ENCODE measurements at places on chromosomes 2 and 18.

DNA sequence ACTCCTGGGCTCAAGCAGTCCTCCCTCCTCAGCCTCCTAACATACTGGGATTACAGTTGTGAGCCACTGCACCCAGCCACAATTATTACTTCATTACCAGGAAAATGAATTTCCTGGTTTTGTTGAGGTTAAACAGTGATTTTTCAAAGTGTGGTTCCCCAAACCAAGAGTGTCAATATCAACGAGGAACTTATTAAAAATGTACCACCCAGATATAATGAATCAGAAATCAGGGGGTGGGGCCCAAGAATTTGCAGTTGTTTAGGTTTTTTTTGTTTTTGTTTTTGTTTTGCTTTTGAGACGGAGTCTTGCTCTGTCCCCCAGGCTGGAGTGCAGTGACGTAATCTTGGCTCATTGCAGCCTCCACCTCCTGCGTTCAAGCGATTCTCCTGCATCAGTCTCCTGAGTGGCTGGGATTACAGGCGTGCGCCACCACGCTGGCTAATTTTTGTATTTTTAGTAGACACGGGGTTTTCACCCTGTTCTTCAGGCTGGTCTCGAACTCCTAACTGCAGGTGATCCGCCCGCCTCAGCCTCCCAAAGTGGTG is 94.1 kb downstream of the WDSUB1 start:
- no peak for DNase-seq

DNA sequence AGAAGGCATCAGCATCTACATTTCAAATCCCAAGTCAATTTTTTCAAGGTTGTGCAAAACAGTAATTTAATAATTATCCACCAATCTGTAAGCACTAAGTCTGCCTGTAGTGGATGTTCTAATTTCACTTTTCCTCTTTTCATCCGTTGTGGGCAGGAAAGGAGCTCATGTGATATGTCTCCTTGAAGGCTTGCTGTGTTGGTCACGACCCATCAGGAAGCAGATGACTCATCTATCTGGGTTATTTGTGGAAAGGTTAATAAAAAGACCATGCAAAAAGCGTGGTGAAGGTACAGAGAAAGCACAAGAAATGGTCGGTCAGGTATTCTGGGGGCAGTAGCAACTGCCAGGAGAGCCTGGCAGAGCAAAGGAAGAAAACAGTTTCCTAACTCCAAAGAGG is 476.7 kb upstream of the RAB6C start:
- no peak for DNase-seq

DNA sequence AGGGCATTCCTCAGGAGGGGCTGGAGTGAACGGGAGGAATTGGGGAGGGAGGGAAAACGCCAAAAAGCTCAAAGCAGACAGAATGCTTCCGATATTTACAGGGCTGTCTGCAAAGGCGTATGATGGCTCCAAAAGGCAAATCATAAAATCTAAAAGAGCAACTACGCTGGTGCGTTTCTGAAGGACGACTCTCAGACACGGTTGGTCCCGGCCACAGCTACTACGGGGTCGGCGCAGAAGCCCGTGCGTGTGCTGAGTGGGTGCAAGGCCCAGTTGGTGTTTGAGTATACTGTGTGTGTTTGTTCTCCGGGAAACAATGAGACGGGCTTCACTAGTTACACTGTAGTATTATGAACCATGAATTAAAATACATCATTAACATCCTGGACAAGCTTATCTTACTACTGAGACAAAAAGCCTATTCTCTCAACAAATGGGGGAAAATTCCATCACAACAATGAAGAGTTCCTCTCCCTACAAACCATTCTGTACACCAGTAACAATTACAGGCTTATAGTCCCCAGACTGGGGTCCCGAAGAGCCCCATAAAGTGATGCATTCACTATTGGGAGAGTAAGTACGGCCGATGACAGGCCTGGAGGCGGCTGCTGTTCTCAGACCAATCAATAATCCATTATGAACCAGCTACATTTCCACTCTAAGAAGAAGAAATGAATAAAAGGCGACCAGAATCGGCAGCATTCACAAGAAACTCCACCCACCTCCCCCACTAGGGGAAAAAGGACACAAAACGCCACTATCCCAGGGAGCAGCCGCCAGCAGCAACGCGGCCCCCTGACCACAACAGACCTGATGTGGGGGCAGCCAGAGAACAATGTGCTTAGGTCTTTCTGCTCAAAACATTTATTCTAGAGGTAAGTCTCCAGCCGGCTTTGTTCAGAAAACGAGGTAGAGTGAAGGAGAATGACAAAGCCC is 43.4 kb downstream of the ZNF516 start:
- DNase-seq, result peak; percentile 39

DNA sequence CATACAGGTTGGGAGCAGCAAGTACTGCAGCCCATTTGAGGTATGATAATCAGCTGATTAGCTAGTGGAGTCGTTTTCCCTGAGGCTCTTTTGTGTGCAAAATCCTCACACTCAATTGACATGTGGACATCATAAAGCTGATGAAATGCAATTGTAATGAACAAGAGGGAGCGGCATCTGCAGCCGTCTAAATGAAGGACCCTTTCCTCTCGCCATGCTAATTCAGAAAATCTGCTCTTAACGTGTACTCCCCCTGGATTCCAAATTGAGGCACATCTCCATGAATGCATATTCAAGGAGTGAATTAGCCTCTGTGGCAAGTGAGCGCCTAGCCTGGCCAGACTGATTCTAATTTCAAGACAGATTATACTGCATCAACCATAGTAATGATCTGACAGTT is 260.9 kb upstream of the ATP5MC3 start:
- no peak for DNase-seq

DNA sequence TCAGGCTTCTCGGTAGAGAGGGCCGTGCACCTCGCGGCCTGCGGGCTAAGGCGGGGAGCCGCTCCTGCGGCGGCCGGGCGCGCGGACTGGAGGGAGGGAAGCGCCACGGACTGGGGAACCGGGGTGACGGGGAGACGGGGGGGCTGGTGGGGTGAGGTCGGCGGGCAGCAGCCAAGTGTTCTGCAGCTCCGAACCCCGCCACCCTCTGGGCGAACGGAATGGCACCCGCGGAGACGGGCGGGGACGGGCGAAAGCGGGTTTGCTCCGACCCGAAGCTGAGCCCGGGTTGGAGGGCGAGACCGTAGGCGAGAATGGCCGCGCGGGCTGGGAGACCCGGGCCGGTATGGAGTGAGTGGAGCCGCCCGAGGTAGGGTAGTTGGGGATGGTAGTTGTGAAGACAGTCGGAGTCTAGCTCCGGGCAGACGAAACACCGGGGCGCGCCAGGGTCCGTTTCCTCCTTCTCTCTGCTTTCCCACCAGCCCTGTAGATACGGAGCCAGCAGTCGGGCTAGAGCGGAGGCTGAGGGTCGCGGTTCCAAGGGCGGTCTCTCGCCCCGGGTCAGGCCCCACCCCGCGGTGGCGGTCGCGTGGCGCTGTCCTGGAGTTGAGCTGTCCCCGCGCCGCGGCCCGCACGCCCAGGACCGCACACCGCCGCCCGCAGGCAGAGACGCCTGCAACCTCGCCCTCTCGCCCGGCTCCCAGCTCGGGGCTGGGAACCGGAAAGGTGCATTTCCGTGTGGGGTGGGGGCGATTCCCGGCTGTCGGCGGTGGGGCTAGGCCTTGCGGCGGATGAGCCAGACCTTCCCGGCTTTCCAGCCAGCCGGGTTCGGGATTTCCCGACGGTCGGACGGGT is 160.3 kb upstream of the SIX2 start:
- no peak for DNase-seq

GRCh38 chr2:44715671-44716081 is 225.8 kb upstream of the SIX3 start:
- DNase-seq, result no peak

GRCh38 chr2:174784316-174784715 is 20.0 kb upstream of the CHRNA1 start:
- DNase-seq, result no peak

GRCh38 chr2:140178234-140178633 is 1398.0 kb upstream of the NXPH2 start:
- DNase-seq, result no peak

GRCh38 chr2:204175552-204176271 is 239.1 kb downstream of the ICOS start:
- no peak for DNase-seq

GRCh38 chr2:241053576-241054251 is 48.4 kb downstream of the MTERF4 start:
- DNase-seq, result no peak

DNA sequence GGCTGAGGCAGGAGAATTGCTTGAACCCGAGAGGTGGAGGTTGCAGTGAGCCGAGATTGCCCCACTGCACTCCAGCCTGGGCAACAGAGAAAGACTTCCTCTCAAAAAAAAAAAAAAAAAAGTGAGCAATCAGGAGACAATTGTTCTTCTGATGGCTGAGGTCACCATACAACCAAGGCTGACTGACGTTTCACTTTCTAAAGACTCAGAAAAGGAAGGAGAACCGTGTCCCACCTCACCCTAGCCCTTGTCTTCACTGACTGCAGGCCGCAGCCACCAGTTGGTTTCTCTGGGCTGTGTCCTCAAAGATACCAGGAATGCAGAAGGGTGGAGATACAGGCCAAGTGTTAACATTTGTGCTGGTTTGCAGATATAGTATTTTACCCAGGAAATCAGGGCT is 7.7 kb upstream of the SLC35F6 start:
- no peak for DNase-seq

DNA sequence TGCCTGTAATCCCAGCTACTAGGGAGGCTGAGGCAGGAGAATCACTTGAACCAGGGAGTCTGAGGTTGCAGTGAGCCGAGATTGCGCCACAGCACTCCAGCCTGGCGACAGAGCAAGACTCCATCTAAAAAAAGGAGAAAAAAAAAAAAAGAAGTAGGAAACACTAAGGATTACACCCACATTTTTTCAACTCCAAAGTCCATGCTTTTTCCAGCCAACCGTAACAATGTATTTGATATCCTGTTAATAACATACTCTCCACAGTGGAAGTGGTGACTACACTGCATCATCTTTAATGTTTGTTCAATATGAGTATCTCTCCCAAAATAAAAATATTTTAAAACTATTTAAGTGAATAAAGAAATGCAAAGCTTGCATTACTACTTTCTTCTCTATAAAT is 481.6 kb upstream of the ACVR2A start:
- no peak for DNase-seq

- no peak for DNase-seq
Observed at GRCh38 chr2:30915486-30915885, 108.2 kb upstream of the CAPN13 start.

GRCh38 chr2:95264624-95265023 is 9.6 kb upstream of the PROM2 start:
- peak; percentile 34 for DNase-seq

DNA sequence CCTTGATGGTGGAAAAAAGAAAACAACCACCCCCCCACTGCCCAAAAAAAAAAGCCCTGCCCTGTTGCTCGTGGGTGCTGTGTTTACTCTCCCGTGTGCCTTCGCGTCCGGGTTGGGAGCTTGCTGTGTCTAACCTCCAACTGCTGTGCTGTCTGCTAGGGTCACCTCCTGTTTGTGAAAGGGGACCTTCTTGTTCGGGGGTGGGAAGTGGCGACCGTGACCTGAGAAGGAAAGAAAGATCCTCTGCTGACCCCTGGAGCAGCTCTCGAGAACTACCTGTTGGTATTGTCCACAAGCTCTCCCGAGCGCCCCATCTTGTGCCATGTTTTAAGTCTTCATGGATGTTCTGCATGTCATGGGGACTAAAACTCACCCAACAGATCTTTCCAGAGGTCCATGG is 28.0 kb downstream of the MAL start:
- no peak for DNase-seq

- no peak for DNase-seq
Observed at GRCh38 chr2:236302555-236302954, 38.3 kb upstream of the ASB18 start.

DNA sequence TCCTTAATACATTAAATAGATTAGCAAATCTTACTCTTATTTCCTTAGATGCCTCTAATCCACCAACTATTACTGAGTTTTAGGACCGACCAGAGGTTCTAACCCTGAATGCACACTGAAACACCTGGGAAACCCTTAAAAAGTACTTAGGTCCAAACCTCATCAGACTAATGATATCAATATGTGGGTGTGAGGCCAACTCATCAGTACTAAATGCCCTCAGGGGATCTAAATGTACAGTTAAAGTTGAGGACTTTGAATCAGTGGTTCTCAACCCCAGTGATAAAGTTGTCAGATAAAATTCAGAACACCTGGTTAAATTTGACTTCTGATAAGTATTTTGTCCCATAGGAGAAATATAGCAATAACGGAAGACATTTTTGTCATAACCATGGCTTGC is 20.9 kb downstream of the MMADHC start:
- no peak for DNase-seq

- no peak for DNase-seq
Observed at GRCh38 chr18:64718808-64719207, 569.9 kb upstream of the LINC00305 start.

DNA sequence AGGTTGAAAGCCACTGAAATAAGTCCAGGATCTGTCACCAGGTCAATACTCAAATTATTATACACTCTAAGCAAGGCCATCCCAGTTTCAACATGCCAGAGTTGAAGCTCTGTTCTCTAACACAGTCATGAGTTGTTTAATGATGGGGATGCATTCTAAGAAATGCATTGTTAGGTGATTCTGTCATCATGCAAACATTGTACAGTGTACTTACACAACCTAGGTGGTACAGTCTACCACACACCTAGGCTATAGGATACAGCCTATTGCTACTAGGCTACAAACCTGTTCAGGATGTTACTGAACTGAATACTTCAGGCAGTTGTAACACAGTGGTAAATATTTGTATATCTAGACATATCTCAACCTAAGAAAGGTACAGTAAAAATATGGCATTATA is 162.2 kb downstream of the BAZ2B start:
- no peak for DNase-seq

GRCh38 chr2:72813841-72814240 is 12.0 kb downstream of the EXOC6B start:
- DNase-seq, result no peak

GRCh38 chr2:45836740-45837139 is 185.3 kb downstream of the PRKCE start:
- no peak for DNase-seq

DNA sequence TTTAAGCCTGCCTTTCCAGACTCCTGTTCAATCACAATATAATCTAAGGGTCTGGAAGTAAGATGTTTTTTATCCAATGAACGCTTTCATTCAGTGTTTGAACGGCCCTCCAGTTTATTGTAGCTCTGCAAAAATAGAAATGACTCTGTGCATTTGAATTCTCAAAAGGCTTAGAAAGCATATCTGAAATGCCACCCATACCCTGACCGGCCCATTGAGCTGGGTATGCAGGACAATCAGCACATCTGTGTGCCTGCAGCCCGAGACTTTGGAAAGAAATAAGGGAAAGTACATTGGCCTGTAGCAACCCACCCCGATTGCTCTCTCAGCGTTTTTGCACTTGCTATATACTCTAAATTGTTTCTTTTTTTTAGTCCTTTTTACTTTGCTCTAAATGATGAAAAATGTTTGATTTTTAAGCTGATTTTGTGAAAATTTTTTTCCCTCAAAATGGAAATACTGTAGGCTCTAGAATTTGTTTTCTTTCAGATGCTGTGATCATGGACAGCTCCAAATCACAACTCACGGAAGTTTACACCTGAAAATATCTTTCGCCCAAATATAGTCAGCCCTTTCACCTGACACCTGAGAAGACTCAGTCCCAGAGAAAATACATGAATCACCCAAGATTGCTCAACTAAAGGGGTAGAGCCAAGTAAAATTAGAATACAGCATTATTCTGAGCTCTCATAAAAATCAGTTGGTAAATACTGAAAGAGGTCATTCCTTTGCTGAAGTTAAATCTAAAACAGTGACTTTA is 194.5 kb upstream of the SIX3 start:
- no peak for DNase-seq

- no peak for DNase-seq
Observed at GRCh38 chr2:96389736-96390135, 54.2 kb downstream of the NCAPH start.
